Stimulated activated CD4-positive, alpha-beta T cell treated with anti-CD3 and anti-CD28 coated beads, TNF-alpha, amount 100 ng/mL, for 48 hours (primary cell): ENCODE measurements at places on chromosomes 6 and 20.

GRCh38 chr20:1721687-1722512 lies 64.3 kb upstream of the SIRPG start:
- no peak for DNase-seq

DNA sequence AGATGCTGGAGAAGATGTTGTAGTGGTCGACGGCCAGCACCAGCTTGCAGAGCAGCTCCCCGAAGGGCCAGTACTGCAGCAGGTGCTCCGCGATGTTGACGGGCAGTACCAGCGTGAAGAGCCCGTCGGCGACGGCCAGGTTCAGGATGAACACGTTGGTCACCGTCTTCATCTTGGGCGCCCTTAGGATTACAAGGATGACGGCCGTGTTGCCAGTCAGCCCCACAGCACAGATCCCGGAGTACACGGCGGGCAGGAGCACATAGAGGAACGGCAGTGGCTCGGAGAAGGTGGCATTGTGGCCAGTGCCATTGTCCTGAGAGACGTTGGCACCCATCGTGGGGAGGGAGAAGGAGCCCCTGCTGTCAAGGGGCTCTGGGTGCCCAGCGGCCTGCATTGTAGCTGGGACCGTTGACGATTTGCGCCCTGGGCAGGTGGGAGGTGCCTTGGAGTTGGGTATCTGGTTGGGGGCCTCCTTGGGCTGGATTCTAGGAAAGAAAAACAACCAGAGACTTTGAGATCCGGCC lies 867 bp downstream of the NPBWR2 start:
- no peak for DNase-seq

DNA sequence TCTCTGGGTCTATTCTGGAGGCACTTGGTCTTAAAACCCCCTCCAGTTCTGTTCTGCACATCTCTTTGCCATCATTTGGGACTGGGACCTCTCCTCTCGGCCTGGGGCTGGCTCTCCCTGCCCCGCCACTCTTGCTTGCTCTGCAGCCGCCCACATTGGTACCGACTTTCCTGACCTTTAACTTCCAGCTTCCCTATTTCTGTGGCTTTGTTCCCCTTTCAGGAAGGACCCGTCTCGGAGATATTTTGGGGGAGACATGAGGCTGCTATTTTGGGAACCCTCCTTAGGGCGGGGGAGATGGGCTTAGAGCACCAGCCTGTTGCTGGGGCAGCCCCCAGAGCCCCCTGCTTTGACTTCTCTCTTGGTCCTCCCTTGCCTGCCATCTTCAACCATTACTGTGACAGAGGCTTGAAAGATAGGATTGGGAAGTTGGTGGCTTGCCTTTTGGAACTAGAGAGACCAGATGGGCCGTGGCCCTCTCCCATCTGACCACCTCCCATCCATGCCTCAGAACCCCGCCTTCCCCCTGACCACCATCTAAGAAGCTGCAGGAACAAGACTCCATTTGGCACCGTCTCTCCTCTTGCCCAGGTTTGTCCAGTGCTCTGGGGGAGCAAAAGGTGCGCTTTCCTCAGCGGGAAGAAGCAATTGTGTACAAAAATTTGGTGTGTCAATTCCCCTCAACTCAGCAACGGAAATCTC lies 914 bp downstream of the TREM2 start:
- no peak for DNase-seq

- DNase-seq = no peak
Measured at GRCh38 chr20:46150943-46151342, 32.8 kb downstream of the CD40 start.

GRCh38 chr20:43824309-43825050 lies 90.2 kb upstream of the TOX2 start:
- no peak for DNase-seq
